Natural killer cell treated with Interleukin-12 subunit alpha and Interleukin-12 subunit beta and Interleukin-15 and Interleukin-18, amount 100 ng/mL, for 72 hours (primary cell): ENCODE measurements at places on chromosomes 2 and 18. TPM values are rescaled to one million over a fixed set of nuclear protein-coding genes. Genes with fewer than 3 reads are reported as not detected.

Gene DSG1
- total RNA-seq = not detected

- H3K36me3 ChIP-seq = no peaks in the 10 kb centered on the region
- H3K27ac ChIP-seq = no peak overlapping the region
- H3K4me3 ChIP-seq = no peak overlapping the region
- DNase-seq = no peak
Measured at GRCh38 chr2:232420463-232421188, 14.0 kb downstream of the ALPG start.

GRCh38 chr2:190202604-190203003 is 117.0 kb downstream of the HIBCH start:
- no peak for DNase-seq
- H3K4me3 ChIP-seq = no peak overlapping the region
- no peaks in the 10 kb centered on the region for H3K4me1 ChIP-seq
- no peaks in the 10 kb centered on the region for H3K27me3 ChIP-seq

- H3K4me1 ChIP-seq = no peaks in the 10 kb centered on the region
- DNase-seq = no peak
- H3K27me3 ChIP-seq = no peaks in the 10 kb centered on the region
- H3K27ac ChIP-seq = no peak overlapping the region
Measured at GRCh38 chr2:117056376-117056748, 758.1 kb upstream of the DDX18 start.

GRCh38 chr2:196984903-196985302 is 58.4 kb upstream of the PGAP1 start:
- H3K27ac ChIP-seq = peak overlapping the region; percentile 65
- no peaks in the 10 kb centered on the region for H3K27me3 ChIP-seq
- peaks cover 26% of the 10 kb centered on the region for H3K36me3 ChIP-seq
- H3K4me3 ChIP-seq = no peak overlapping the region
- H3K4me1 ChIP-seq = peaks cover 60% of the 10 kb centered on the region
- DNase-seq = no peak

DNA sequence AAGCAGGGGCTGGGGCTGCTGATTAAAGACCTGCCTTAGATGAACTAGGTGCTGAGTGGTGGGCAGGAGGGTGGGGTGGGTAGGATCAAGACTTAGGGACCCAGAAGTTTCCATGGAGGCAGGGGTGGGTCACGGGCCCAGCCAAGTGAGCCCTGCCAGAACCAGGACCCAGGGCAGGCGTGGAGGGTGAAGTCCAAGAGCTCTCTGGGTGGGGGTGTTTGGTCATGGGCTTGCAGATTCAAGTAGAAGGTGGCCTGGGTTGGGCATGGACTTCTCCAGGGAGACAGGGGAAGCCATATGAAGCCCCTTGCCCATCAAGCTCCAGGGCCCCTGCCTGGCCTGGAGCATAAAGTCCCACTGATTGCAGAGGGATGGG is 168.8 kb downstream of the SMAD7 start:
- DNase-seq = no peak
- H3K27ac ChIP-seq = no peak overlapping the region
- no peaks in the 10 kb centered on the region for H3K27me3 ChIP-seq
- H3K36me3 ChIP-seq = no peaks in the 10 kb centered on the region
- peaks cover 37% of the 10 kb centered on the region for H3K4me1 ChIP-seq
- H3K4me3 ChIP-seq = no peak overlapping the region

- no peak overlapping the region for H3K4me3 ChIP-seq
- H3K27me3 ChIP-seq = no peaks in the 10 kb centered on the region
- H3K36me3 ChIP-seq = no peaks in the 10 kb centered on the region
- no peaks in the 10 kb centered on the region for H3K4me1 ChIP-seq
Measured at GRCh38 chr2:56476509-56477071, 292.8 kb downstream of the CCDC85A start.

Gene PLCL1
- 0.95 TPM for total RNA-seq

DNA sequence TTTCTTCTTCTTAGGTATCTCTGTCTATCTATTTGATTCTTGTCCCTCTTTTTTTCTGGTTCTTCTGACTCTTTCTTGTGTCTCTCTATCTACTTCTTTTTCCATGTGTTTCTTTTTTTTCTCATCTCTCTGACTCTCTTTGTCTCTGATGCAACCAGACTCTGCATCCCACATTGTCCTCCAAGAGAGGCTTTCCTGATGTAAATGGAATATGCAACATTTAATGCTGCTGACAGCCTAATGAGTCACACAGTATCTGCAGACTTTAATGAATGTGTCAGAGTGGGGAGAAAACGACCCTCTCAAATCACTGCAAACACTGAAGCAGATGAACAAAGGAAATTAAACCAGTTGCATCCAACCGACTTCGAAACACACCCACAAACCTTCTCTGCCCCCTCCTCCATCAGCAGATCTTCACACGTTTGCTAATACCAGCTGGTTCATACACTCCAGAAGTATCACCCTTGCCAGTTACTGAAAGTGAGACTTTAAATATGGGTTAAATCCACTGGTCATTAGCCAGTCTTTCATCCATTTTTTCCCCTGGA is 351.5 kb downstream of the TXNL1 start:
- H3K27ac ChIP-seq = no peak overlapping the region
- H3K4me3 ChIP-seq = no peak overlapping the region
- H3K27me3 ChIP-seq = no peaks in the 10 kb centered on the region
- no peaks in the 10 kb centered on the region for H3K36me3 ChIP-seq
- DNase-seq = no peak

GRCh38 chr2:10008809-10009176 is 34.6 kb upstream of the KLF11 start:
- DNase-seq = no peak
- peaks cover 3% of the 10 kb centered on the region for H3K4me1 ChIP-seq
- no peak overlapping the region for H3K27ac ChIP-seq
- H3K36me3 ChIP-seq = no peaks in the 10 kb centered on the region
- peaks cover 3% of the 10 kb centered on the region for H3K27me3 ChIP-seq
- no peak overlapping the region for H3K4me3 ChIP-seq

- DNase-seq = no peak
- H3K36me3 ChIP-seq = peaks cover 8% of the 10 kb centered on the region
- no peak overlapping the region for H3K27ac ChIP-seq
- H3K4me1 ChIP-seq = peaks cover 7% of the 10 kb centered on the region
- no peak overlapping the region for H3K4me3 ChIP-seq
Measured at GRCh38 chr2:38116762-38117161, 40.8 kb upstream of the CYP1B1 start.

- no peaks in the 10 kb centered on the region for H3K36me3 ChIP-seq
- no peak for DNase-seq
- no peak overlapping the region for H3K27ac ChIP-seq
- no peaks in the 10 kb centered on the region for H3K4me1 ChIP-seq
- H3K4me3 ChIP-seq = no peak overlapping the region
Measured at GRCh38 chr18:57956491-57956890, 87.5 kb upstream of the NEDD4L start.

DNA sequence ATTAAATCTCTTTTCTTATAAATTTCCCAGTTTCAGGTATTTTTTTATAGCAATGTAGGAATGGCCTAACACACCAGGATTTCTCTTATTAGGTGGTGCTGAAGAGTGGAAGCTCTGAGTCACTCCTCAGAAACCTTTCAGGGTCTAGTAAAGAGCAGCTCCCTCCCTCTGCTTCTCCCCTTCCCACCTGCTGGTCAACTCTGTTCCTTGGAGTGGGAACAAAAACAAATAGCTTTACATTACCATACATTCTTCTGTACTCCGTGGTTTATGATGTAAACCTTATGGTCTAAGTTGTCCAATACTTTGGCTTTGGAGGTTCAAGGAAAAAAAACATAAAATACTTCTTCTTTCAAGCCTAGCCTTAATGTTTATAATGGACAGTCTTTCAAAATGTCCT is 2.7 kb upstream of the IL1R1 start:
- peaks cover 14% of the 10 kb centered on the region for H3K36me3 ChIP-seq
- no peak overlapping the region for H3K4me3 ChIP-seq
- peaks cover 36% of the 10 kb centered on the region for H3K27me3 ChIP-seq

Gene HDAC4
- total RNA-seq = 22.3 TPM

Gene GAREM2
- 4.1 TPM for total RNA-seq
